A172 (cell line): ENCODE measurements at places on chromosomes 6 and 20.

- DNase-seq: no peak
These were observed 20.5 kb upstream of the FOXC1 start for GRCh38 chr6:1589208-1589607.

- DNase-seq: peak; percentile 38
These were observed 49.3 kb upstream of the MYL9 start for GRCh38 chr20:36491901-36492617.

DNA sequence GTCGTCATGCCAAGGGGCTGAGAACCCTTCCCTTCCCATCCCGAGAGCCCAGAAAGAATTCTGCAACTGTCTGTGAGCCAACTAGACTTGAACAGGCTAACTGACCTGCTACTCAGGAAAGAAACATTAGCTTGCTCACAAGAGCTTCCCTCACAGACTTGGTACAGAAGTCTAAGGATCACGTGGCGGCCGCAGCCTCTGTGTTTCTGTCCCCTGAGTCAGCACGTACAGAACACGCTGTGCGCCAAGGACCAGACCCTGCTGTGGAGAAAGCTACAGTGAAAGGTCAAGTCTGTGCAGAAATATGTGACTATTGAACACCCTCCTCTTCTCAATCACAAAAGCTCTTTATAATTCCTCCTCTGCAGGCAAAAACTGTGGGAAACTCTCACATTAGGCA, 151.3 kb upstream of the QKI start:
- no peak for DNase-seq

- DNase-seq: no peak
These were observed 68.0 kb downstream of the OLIG3 start for GRCh38 chr6:137426007-137426689.

DNA sequence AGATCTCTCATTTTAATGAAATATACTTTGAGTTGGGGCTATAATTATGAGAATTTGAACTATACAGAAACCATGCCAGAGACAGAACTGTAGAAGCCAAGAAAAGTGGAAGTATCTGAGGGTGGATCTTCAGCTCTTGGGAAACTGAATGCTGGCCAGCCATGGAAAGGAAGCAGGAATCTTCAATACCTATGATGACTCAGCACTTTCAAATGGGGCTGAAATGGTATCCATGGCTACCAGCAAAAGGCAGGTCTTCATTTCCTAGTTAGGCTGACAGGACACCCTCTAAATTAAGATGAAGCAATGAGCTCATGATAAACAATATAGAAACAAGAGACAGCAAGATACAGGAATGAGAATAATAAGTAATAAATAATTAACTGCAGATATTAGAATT, 171.3 kb downstream of the COL21A1 start:
- DNase-seq: no peak

DNA sequence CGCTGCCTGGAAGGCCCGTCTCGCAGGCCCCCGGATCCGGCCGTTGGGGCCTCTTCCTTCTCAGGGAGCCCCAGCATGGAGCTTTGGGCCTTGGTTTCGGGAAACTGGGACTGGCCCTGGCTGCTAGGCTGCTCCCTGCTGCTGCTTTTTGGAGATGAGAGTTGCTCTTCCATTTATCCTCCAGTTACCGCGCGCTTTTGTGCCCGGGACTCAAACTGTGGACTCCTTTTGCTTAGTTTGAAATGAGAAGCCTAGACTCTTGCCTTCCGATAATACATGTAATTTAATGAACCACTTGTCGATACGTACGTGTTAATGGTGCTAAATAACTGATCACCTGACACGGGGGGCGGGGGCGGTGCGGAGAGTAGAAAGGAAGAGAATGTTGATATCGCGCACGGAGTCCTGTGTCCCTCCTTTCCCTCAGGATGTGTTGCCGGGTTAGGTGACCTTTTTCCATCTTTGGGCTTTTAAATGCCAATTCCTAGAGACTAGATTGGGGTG, 968 bp downstream of the PHF3 start:
- peak; percentile 32 for DNase-seq

- DNase-seq: no peak
These were observed 6.7 kb upstream of the KHDC1L start for GRCh38 chr6:73231986-73232391.

DNA sequence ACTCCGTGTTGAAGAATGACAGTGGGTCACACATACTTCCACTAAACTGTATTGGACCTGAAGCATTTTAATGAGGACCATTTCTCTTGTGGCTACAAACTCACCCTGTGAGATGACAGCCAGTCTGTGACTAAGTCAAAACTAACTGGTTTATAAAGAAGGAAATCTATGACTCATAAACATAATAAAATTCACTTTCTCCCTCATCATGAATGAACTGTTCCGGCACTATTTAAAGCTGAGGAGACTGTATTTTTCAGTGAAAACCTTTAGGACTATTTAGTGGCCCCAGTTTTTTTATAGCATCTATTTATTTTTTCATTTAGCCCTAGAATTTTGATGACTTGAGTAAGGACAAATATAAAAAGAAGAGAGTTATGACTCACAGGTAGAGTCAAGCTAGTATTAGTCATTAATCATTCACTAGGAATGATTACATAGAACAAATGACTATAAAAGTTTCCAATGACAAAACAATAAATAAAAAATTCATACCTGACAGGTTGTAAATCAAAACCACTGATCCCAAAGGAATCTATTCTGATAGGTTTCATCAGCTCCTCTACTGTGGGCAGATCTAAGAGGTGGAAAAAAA, 34.2 kb downstream of the CEP162 start:
- DNase-seq: peak; percentile 87

GRCh38 chr6:134170844-134171243, 118.4 kb upstream of the SLC2A12 start:
- peak; percentile 62 for DNase-seq

DNA sequence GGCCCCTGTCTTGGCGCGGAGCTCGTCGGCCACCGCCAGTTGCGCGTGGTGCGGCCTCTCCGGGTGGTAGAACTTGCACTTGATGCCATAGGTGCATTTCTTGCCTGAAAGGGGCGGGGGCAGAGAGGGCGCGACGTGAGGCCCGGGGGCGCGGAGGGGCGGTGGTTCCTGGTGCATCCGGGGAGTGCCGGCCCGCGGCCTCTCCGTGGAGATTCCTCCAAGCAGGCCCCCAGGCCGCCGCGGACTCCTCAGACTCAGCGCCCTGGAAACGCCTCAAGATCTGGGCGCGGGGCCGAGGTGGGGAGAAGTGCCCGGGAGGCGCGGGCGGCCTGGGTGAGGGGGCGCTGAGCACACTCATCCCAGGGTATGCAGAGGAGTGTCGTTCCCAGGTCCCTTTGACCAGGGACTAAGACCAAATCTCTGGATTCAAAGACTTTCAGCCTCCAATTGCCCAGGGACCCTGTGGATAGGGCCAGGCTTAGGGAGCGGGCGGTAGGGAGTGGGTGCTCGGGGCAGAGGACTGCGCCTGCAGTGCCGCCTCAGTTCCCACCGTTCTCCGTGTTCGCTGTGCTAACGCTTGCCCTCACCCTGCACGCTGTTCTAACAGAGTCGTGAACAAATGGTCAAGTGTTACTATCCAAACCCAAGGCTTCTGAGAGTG, 33.3 kb downstream of the ZC3H12D start:
- DNase-seq: no peak
